Hematopoietic multipotent progenitor cell treated with erythropoietin and hydrocortisone succinate and interleukin-3 and kit ligand, for 17 days (in vitro differentiated cells): ENCODE measurements at places on chromosomes 6 and 20.

- no peak for DNase-seq
Observed at GRCh38 chr6:158485431-158485830, 74.5 kb upstream of the TMEM181 start.

GRCh38 chr20:34874094-34874654, 1.5 kb upstream of the GGT7 start:
- peak; percentile 75 for DNase-seq

GRCh38 chr6:95593025-95593424, 15.7 kb downstream of the MANEA start:
- DNase-seq: no peak

GRCh38 chr20:36173451-36173933, 19.0 kb downstream of the EPB41L1 start:
- no peak for DNase-seq

- DNase-seq: no peak
Observed at GRCh38 chr6:45212976-45213375, 115.2 kb upstream of the RUNX2 start.

DNA sequence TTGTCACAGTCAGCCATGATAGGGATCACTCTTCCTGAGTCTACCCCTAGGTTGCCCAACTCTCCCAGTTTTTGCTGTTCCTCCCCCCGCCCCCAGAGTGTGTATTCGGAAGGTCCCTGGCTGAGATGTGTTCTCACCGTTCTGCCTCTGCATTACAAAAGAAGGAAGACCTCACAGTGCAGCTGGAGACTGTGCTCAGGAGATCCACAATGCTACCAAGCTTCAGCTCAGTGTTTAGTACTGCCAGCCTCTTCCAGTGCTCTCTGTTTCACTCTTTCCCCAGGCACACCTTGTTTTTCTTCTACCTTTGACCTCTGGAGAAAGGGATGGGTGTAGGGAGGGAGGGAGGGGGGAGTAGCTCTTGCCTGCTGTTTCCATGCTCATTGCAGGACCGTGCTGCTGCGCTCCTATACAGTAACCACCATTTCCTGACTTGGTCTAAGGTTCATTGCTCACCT, 13.4 kb upstream of the MOCS1 start:
- DNase-seq: no peak

- DNase-seq: no peak
Observed at GRCh38 chr20:48758206-48758820, 69.5 kb downstream of the PREX1 start.
